Stimulated activated CD8-positive, alpha-beta memory T cell treated with anti-CD3 and anti-CD28 coated beads, Interleukin-7, amount 100 ng/mL, for 1 hour (primary cell): ENCODE measurements at places on chromosomes 1 and 21.
A peak's percentile ranks its signal among the peaks of the same experiment; 100 is the strongest.

- DNase-seq: no peak
Observed at GRCh38 chr1:9088807-9089206, 19.4 kb upstream of the SLC2A5 start.

GRCh38 chr1:84253036-84253435, 48.5 kb upstream of the SAMD13 start:
- no peak for DNase-seq

DNA sequence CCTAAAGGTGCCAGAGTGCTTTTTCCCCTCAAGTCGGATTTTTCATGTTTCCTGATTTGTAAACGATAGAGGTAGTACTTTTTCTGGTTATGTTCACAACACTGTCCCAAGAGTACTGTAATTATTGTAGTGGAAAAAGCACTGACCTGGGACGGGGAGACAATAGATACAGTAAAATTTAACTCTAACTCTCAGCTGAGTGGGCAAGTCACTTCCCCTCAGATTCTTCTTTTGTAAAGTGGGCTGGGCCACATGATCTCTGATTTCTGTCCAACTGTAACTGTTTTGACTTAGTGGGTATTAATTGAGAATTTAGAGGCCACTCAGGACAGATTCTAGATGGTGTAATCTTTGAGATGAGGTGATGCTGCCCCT, 19.1 kb downstream of the MARCKSL1 start:
- no peak for DNase-seq

DNA sequence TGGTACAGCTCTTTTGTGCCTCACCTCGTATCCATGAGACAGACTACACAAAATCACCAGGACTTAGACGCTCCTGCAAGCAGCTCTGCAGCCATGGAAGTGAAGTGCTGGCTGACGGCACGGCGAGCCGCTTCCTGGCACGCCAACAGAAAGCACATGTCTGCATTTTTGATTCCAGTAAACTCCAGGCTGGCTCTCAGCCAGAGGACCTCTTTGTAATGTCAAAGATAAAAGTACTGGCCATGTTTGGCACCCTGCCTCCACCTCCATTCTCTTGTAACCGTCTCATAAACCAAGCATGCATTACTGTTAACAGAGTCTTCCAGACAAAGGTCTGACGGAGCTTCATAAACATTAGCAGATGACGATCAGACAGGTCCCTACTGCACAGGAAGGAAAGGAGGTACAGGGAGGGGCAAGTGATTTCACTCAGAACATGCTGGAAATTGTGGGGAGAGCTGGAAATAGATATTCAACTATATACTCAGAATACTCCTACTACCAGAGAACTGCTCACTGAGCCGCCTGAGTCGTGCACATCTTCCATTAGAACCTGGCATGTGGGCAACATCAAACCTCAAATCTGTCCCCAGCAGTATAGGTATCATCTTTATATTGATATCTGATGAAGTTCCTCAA, 632.0 kb downstream of the SMYD3 start:
- DNase-seq: no peak

DNA sequence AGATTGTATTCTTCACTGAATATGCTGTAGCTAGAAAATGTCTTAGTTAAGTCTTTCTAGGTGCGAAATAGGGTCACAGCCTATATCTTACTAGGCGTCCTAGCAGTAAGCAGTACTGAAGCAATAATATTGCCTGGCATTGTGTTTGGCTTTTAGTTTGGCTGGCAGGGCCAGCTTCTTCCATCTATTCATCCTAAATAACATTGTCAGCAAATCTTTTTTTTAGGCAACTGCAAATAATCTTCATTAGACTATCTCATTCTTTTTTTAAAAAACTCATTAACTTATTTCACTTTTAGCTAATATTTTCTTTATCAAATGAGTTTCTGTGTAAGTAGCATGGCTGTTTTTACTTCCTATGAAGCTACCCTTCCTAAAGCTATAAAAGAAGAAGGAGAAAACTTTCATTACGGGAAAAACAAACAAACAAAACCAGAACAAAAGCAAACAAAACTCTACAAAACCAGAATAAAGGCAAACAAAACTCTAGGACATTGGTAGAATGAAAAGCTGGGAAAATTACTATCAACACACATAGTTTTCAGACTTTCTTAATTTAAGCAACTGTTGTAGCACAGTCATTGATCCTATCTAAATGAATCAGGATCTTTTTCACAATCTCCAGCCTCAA, 506.0 kb downstream of the DPYD start:
- no peak for DNase-seq

DNA sequence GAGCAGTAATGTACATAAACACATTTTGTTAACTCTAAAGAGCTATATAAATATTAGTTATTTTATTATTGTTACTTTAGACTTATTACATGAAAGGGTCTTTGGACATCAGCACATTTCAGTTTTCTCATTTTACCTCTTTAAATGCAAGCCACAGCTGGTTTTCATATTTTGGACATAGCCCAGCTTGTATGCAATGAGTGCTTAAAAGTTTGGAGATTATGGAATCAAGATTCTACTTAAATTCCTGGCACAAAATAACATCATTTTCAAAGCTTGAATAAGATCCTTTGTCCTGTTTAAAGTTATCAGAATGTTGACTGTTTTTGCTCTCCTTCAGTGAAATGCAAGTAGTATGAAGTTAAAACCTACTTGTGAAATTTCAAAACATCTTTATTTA, 15.5 kb upstream of the LEPR start:
- no peak for DNase-seq

DNA sequence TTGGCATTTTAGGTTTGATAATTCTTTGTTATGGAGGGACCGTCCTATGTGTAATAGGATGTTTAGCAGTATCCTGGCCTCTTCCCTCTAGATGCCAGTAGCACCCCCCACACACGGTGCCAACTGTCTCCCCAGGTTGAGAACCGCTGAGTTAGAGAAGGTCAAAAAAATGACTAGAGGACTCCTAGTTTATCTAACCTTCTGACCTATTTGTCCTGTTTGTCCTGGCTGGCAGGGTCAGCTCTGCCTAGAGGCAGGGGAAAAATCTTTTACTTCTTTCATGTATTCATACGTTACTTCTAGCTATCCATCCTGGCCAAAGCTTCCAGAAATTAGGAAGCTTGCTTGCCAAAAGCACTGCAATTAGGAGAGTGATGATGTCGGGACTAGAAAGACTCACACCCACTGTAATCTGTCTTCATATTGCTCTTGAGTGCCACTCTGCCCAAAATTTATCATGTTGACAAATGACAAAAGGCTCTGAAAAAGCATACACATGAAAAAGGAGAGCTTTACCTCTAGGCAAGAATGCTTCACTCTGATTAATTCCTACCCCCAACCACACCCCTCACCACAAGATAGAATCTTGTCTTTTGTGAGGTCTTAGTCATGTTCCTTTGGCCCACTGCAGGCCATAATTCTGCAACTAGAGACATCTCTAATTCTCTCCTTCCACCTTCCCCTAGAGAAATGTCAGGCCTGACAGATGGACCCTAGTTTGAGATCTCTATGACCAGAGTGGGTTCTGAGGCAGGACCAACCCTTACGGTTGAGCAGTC, 14.4 kb upstream of the AKR1A1 start:
- no peak for DNase-seq

DNA sequence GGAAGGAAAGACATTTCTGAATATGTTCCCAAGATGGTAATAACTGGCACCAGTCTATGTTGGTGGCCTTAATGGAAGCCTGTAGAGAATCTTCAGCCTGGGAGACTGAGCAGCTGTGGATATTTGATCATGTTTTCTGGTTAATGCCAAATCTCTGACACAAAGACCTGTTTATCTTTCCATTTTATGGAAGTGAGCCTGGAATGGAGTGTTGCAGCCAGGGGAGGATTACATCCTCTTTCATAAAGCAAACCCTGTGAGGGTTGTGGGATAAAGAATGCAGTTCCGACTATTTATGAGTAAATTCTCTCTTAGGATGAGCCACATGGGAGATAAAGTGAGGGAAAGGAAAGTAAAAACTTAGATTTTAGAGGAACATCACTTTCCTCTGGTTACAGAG, 144.1 kb downstream of the PCP4 start:
- no peak for DNase-seq

DNA sequence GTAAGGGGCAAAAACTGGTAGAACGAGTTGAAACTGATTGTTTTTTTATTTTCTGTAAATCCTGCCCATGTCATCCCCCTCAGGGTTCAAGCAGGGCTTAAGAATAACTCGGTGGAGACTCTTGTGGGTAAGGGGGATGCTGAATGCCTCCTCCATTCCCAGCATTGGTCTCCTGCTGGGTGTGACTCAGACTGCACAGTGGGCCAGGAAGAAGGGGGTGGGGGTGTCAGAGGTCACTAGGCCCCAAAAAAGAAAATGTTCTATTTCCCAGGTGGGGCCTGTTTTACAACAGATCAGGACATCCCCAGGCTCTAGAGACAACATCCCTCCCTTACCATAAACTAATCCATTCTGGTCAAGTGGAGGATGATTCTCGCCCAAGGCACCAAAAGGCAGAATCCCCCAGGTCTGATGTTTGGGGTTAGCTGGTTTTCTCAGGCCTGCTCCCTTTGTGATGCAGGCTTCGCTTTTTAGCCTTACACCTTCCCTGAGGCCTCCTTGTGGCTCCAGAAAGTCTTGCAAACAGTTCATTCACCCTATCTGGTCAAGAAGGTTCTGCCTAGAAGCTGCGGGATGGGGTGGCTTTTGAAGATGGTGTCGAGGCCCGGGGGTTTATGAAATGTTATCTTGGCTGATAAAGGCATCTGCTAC, 10.7 kb upstream of the GRHL3 start:
- no peak for DNase-seq

DNA sequence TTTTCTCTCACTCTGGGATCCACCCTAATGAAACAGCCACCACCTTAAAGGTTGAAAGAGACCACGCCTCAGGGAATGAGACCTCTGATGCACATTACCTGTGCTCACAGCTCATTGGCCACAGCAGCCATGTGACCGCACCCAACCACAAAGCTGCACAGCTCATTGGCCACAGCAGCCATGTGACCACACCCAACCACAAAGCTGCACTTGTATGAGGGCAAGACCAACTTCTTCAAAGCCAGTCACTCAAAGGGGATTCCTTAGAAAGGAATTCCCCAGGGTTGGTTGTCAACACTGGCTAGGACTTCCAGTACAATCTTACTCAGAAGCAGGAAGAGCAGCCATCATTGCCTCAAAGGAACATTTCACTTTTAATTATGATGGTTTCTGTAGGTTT, 43.6 kb upstream of the PDE9A start:
- no peak for DNase-seq

- no peak for DNase-seq
Observed at GRCh38 chr1:150615346-150616201, 13.8 kb downstream of the ENSA start.

- DNase-seq: peak; percentile 74
Observed at GRCh38 chr1:25810341-25811299, 9.1 kb upstream of the MTFR1L start.

DNA sequence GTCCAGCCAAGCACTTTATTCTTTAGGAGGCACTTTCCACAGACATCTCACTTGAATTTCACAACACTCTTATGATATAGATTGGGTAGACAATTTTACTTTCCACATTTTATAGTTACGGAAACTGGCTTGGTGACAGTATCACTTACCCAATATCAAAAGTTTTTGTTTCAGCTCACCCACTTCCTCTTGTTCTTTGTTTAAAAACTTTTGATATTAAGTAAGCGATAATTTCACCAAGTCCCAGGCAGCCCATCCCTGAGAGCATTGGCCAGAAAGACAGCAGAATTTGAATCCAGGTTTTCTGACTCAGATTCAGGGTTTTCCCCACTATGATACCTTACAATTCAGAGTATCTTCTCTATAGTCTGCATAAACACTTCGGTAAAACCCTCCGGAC, 60.0 kb downstream of the LRIG2 start:
- no peak for DNase-seq

DNA sequence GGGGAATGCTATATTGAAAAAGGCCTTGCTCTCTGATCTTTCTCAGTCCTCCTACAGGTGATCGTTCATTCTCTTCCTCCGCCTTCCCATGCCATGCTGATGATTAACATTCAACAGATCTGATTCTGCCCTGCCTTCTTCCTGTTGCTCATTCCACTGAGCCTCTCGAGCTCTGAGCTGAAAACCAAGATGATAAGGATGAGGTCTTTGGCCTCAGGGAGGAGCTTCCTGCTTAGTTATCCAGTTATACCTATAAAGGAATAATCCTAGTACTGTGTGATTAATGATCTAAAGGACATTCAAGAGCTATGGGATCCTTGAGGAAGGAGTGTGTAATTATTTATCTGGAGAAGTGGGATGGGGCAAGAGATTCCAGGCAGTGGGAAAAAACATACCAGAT, 25.2 kb upstream of the MAP3K7CL start:
- DNase-seq: no peak

- DNase-seq: no peak
Observed at GRCh38 chr1:14907416-14907815, 246.1 kb upstream of the TMEM51 start.

GRCh38 chr1:47442842-47443529, 5.1 kb downstream of the FOXD2 start:
- DNase-seq: no peak

- no peak for DNase-seq
Observed at GRCh38 chr1:31145648-31146047, 80.1 kb upstream of the PUM1 start.

DNA sequence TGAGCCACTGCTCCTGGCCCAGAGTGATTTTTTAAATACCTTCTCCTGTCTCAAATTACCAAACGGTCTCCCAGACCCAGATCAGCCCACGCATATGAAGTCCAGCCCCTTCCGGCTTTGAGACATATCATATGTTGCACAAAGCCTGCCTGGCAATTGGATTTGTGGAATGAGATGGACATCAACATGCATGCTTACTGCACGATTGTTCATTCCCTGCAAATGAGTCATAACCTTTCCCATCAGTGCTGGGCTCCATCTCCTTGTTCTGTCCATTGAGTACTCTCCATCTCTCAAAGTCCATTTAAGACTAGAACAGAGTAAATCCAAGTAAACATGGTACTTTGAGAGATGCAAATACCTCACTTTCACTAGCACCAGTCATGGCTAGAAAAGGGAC, 612.2 kb upstream of the USP24 start:
- DNase-seq: no peak

DNA sequence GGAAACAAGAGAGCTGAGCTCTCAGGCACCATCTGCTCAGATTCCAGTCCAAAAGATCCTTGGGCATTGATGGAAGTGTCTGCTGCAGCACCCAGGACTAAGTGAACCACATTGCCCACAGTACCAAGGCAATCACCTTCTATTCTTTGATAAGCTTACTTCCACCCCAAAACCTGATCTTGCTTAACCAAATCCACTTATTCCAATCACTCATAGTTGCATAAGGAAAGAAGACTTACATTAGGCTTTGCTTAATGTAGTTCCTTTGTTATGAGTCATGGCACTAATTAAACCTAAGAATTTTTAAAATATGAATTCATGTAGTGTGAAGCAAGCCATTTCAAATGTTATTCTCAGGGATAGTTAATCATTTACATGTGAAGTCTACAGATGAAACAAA, 84.5 kb downstream of the UCHL5 start:
- no peak for DNase-seq

GRCh38 chr1:167469280-167469965, 48.9 kb downstream of the CD247 start:
- no peak for DNase-seq
